ENCODE measurements at places on chromosomes 7 and 10.

DNA sequence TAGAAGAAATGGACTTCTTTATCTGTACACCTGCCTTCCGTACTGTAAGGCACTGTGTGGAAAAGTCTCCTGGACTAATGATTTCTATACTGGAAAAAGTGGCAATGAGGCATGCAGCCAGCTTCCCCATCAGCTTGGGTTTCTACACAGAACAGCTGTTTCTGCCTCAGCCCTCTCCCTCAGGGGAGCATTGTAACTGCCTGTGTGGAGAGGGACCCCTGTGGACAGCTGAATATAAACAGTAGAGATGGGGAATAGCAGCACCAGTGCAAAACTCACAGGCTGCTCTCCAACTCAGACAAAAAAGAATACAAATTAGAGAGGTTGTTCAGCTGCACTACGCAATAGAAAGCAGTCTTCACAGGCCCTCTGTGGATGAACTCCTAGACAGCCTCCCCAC lies 451.3 kb upstream of the MBL2 start:
- no peak for DNase-seq

DNA sequence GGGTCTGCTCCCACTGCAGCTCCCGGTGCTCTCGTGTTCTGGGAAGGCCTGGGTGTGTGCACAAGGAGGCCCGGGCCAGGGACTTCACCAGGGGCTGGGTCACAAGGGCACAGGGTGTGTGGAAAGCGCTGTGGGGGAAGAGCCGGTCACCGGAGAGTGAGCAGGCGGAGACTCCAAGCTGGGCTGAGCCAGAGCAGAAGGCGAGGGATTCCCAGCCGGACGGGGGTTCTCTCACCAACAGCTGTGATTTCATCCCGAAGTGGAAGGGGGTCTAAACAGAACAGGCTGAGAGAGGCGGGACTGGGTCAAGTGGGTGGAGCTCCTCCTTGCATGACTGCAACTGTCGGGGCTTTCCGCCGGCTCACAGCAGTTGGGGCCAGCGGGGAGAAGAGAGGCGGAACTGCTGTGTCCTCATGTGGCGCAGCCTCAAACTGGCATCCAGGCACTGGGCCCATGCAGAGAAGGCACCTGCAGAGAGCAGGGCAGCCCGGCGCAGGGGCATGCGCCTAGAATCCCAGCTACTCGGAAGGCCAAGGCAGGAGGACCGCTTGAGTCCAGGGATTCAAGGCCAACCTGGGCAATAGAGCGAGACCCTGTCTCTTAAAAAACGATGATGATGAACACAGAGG lies 7.6 kb upstream of the ORAI2 start:
- DNase-seq, result no peak

DNA sequence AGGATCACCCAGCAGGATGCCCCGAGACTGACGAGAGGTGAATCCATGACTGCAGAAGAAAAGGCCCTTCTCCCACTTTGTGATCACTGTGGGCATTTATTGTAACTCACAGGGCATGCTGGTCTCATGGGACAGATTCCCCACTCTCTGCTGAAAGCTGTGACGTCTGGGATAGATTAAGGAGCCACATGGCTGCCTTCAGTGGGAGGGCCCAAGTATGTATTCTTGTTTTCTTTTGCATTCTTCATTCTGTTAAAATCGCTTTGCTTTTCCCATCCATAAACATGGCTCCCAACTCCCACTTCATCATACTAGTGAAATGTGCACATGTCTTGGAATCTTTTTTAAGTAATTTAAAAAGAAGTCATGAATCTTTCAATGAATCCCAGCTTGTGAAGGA lies 67.2 kb downstream of the FAM107B start:
- no peak for DNase-seq

DNA sequence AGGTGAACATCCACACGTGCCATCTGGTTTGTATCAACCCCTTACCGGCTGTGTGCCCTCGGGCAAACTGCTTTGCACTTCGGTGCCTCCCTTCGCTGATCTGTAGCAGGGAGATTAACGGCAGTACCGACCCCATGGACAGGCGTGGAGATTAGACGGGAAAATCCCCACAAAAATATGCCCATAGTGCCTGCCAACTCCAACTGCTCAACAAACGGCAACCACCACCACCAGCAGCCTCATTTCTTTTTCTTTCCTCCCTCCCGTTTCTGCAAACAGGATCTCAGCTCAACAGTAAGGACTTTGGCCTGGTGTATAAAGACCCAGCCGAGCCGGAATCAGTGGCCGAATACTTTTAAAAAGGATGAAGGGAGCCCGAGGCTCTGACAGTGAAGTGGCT lies 31.0 kb downstream of the CHST15 start:
- DNase-seq, result no peak

GRCh38 chr7:114431189-114431588 lies 16.6 kb downstream of the FOXP2 start:
- DNase-seq, result no peak

- no peak for DNase-seq
Observed at GRCh38 chr7:2602406-2603043, 29.3 kb upstream of the TTYH3 start.

- no peak for DNase-seq
Observed at GRCh38 chr7:131781-132482, 60.4 kb upstream of the FAM20C start.

GRCh38 chr10:85795460-85795859 lies 571.1 kb downstream of the GRID1 start:
- DNase-seq, result no peak

DNA sequence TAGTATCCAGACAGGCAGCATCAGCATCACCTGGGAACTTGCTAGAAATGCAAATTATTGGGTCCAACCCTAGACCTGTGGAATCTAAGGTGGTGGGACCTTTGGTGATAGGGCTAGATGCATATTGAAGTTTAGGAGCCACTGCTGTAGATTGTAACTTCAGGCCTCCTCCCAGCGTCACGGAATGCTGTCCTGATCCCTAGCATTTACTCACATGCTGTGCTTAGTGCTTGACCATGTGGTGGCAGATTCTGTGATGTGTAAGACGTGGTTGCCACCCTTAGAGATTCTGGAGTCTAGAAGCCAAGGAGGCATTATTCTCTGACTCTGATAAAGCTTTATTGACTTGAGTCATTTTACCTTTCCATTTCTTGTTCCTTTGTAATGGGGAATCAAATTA lies 13.5 kb downstream of the AHR start:
- no peak for DNase-seq

- no peak for DNase-seq
Observed at GRCh38 chr7:156753229-156753560, 112.6 kb downstream of the RNF32 start.

DNA sequence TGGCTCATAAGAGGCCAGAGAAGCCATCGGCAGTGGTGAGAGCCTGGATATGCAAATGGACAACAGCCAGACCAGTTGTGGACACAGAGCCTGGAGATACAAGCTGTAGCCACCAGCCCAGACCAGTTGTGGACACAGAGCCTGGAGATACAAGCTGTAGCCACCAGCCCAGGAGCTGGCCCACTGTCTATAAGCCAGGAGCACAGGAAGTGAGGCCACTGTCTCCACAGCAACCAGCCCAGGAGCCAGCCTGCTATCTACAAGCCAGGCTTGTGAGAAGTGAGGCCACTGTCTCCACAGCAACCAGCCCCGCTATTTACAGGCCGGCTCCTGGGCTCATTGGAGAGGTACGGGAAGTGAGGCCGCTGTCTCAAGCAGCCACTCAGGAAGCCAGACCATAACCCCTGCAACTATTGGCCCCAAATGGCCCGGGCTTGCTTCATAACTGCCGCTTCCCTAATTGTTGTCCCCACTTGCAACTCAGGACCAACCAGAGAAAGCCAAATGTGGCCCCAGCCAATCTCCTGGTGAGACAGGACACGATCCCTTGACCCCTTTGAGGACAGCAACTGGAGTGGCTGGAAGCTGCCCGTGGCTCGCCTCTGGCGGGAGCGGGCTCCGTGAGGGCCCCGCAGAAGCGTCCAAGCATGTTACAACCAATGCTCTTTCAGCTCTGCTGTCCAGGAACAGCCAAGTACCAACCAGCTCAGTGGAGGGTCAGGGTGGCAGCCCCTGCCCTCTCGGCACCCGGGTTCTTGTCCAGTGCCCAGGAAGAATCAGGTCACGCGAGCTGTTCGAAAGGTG lies 44.1 kb upstream of the CNPY1 start:
- no peak for DNase-seq

DNA sequence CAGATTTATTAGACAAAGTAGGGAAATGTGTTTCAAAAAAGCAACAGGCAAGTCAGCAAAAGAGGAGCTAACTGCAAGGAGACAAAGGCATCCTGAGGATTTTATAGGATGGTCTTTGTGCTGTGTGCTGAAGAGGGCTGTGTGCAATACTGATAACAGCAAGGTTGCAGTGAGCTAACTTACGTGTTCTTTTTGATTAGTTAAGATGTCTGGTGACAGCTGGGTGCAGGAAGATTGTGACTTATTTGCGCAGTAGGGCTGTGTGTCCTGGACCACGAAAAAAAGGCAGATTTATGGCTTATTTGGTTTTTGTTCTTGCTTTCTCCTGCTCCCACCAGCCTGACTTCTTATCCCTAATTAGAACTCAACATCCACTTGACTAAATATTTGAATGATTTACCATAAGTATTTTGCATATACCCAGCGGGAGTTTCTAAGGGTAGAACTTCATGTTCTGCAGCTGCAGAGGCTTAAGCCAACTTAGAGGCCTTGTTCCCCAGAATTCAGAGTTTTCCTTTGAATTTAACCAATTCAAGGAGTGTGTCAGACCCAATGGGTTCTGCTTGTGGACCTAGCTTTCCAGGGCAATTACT lies 119.0 kb downstream of the ANKRD26 start:
- no peak for DNase-seq

GRCh38 chr7:150307904-150308303 lies 15.3 kb upstream of the LRRC61 start:
- DNase-seq, result no peak

DNA sequence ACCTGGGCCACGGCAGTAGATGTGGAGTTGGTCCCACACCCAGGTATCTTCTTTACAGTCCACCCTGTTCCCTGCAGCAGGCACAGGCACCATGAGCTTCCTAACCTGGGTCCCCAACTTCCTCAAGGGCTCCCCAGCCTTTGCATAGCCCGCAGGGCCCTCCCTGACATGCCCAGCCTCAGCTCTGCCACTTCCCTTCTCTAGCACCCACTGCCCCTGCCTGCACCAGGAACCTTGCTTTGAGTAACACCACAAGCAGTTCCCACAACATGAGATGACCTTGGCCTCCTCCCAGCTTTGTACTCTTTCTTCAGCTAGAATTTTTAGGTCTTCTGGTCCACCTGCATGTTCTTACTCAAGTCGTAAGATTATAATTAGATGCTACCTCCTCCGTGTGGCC lies 92.2 kb upstream of the ZPBP start:
- no peak for DNase-seq

GRCh38 chr10:122018491-122018890 lies 29.5 kb downstream of the TACC2 start:
- DNase-seq, result no peak

DNA sequence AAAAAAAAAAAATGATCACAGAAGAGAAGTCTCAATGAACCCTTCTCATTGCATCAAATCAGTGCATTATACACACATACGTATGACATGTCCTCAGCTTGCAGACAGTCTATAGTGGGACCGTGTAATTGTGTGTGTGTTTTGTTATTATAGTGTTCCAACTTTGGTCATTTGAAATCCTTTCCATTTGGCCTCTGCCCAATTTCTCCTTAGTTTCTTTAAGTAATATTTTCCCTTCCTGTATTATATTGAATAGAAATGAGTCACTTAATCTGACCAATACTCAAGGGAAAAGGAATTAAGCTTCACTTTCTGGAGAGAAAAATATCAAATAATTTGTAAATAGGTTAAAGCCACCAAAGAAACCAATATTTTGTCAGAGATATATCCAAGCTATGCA lies 415.5 kb upstream of the SORCS1 start:
- DNase-seq, result no peak

GRCh38 chr10:122182308-122182707 lies 88.8 kb upstream of the BTBD16 start:
- DNase-seq, result no peak

GRCh38 chr7:50164559-50165170 lies 71.6 kb upstream of the ZPBP start:
- no peak for DNase-seq

- no peak for DNase-seq
Observed at GRCh38 chr10:116226053-116226452, 47.0 kb downstream of the GFRA1 start.

- DNase-seq, result no peak
Observed at GRCh38 chr7:104973909-104974415, 40.0 kb upstream of the KMT2E start.

- no peak for DNase-seq
Observed at GRCh38 chr7:134176037-134176350, 48.9 kb downstream of the LRGUK start.

DNA sequence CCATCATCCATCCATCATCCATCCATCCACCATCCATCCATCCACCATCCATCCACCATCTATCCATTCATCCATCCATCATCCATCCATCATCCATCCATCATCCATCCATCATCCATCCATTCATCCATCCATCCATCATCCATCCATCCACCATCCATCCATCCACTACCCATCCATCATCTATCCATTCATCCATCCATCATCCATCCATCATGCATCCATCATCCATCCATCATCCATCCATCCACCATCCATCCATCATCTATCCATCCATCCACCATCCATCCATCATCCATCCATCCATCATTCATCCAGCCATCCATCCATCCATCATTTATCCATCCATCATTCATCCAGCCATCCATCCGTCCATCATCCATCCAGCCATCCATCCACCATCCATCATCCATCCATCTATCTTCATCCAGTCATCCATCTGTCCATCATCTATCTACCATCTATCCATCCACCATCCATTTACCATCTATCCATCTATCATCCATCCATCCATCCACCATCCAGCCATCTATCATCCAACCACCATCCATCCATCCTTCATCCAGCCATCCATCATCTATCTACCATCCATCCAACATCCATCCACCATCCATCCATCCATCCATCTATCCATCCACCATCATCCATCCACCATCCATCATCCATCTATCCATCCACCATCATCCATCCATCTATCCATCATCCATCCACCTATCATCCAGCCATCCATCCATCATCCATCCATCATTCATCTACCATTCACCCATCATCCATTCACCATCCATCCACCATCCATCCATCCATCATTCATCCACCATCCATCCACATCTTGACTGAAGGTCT lies 153.8 kb downstream of the SH3PXD2A start:
- DNase-seq, result no peak

- no peak for DNase-seq
Observed at GRCh38 chr10:54576541-54576940, 224.5 kb downstream of the PCDH15 start.

- DNase-seq, result no peak
Observed at GRCh38 chr7:86949052-86949778, 110.2 kb downstream of the ELAPOR2 start.
